ENCODE measurements at places on chromosomes 13 and 19. TPM values are rescaled to one million over a fixed set of nuclear protein-coding genes. Genes with fewer than 3 reads are reported as not detected.

FSTL3 gene
- 21.2 TPM for total RNA-seq

DNA sequence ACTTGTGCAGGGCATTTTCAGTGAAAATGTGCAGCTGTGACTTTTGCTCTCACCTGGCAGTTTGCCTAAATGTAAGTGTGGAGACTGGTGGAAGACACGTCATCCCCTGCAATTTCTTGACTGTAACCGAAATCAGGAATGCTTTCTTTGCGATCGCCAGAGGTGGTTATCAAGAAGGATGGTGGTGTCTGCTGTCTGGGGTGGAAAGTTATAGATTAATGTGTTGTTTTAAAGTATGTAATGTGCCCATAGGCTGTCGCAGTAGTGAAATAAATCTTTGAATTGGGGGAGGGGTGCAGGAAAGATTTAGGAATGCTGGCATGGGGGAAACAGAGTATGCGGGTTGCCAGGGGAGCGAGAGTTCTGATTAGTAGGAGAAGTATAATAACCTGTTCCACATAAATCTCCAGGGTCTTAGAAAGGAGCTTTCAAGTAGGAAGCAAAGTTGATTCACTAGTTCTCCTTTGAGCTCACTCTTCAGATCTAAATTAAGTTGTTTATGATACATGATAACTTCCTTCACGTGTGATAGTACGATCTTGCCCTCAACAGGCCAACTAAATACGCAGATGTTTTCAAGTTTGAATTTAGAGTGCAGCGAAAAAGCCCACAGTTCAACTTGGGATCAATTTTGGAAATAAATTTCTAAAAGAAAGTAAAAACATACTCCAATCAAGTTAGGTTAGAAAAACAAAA, 1520.0 kb upstream of the SLC10A2 start:
- DNase-seq = peak; percentile 39

DNA sequence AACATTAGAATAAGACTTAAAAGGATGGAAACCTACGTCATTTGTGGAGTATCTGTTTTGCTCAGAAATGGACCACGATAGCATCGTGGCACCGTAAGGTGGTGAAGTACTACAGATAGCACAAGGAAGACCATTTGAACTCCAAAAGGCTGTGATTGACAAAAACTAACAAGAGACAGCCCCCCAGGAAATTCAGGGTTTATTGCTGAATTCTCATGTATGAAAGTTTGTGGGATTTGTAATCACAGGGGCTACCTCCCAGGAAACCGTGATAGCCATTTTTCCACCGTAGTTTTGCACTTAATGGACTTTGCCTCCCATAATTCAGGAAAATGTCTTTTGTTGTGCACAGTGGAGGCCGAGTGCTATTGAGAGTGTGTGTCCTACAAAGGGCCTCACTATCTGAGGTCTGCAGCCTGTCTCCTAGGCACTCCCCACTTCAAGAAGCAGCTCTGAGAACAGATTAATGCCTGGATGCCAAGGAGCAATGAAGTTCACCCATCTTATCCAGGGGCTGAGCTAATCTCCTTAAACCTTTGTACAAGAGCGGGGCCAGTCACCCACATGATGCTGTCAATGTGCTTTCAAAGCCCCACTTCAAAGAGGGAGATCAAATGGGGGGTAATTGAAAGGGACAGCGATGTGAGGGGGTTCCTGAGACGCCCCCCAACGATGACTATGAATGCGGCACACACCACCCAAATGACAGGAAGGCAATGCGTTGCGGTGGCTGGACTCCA, 182.6 kb downstream of the COL4A1 start:
- no peak for DNase-seq

DNA sequence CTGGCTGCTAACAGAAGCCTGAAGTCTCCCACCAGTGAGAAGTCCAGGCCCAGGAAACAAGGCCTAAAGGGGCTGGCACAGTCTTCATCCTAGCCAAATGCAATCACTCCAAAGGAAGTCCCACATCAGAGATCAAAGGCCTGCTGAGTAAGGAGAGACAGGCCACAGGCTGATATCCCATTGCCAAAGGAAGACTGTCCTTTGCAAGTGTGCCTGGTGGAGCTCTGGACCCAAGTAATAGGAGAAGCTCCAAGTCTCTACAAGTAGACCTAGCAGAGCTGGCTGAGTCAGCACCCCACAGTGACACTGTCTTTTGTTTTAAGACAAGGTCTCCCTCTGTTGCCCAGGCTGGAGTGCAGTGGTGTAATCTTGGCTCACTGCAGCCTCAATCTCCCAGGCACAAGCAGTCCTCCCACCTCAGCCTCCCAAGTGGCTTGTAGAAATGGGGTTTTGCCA, 4.5 kb downstream of the DBP start:
- DNase-seq = peak; percentile 33

MAMSTR gene
- total RNA-seq = 29.2 TPM

GRCh38 chr13:87925006-87925405, 253.8 kb downstream of the SLITRK5 start:
- no peak for DNase-seq

IL4I1 gene
- total RNA-seq = 0.53 TPM

- DNase-seq = peak; percentile 60
These were observed 34.1 kb downstream of the STK24 start for GRCh38 chr13:98542568-98543377.

BRCA2 gene
- total RNA-seq = 3.4 TPM

CEBPA gene
- total RNA-seq = 7.4 TPM

- DNase-seq = peak; percentile 39
These were observed 23.4 kb downstream of the ZDHHC20 start for GRCh38 chr13:21435687-21436151.

GRCh38 chr13:23680845-23681669, 110.8 kb downstream of the TNFRSF19 start:
- DNase-seq = no peak

ZNF154 gene
- total RNA-seq = 7.6 TPM

GRCh38 chr13:113383089-113383488, 19.2 kb upstream of the GRTP1 start:
- no peak for DNase-seq

- no peak for DNase-seq
These were observed 965.7 kb downstream of the UQCRFS1 start for GRCh38 chr19:28247243-28247642.

DNA sequence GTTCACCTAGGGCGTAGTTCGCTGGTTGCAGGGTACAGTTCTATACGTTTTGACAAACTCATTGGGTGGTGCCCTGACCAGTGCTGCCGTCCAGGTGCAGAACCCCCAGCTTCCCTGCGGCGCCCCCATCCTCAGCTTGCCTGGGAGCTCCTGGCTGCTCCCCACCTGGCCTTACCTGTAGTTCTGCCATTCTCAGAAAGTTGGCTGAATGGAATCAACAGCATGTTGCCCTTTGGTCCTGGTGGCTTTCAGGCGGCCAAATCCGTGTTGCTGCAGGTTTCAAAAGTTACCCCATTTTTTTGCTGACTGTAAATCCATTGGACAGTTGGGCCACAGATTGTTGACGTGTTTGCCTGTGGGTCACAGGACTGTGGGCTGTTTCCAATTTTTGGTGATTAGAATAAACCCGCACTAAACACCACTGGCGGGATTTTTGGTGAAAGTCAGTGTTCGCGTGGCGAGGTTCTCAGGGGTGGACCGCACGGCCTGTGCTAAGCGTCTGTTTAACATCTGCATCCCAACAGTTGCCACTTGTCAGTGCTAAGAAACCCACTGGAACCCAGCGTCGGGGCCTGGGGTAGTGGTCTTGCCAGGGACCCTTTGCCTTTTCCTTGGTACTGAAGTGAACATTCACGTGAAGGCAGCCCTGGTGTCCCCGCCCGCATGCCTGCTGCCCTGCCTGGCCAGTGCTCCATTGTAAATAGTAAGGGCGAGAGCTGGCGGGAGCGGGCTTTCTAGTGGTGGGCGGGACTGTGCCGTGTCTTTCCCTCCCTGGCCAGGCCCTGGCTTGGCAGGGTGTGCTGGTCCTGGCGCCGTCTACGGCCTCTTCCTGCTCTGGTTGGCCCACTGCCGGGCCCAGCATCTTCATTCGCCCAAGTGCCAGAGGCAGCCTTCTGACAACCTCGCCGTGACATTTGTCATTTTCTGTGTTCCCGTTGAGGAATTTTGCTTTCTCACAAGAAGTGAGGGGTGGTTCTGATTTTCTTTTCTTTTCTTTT, 3.3 kb downstream of the DOT1L start:
- peak; percentile 78 for DNase-seq

GRCh38 chr13:106486287-106486686, 49.2 kb downstream of the EFNB2 start:
- no peak for DNase-seq

EMC10 gene
- 84.2 TPM for total RNA-seq

DNA sequence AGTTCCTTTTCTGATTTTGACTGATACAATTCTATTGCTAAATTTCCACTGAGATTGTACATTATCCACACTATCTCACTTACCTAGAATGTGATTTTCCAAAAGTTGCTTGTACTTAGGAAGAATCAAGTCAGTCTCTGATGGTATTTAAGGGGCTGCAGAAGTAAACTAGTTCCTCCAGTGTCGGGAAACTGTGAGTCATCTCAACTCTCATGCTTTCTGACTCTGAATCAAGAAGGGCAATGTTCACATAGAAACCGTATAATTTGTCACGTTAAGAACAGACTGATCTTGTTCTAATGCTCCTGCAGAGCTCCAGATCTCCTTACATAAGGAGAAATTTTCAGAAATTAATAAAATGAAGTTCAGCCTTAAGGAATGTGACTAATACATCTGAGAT, 369.3 kb downstream of the KLF5 start:
- DNase-seq = peak; percentile 50

GRCh38 chr19:3142292-3142670, 6.4 kb downstream of the GNA15 start:
- DNase-seq = peak; percentile 52

Data from muscle of leg (tissue), 16 donors.